Bladder microvascular endothelial cell (primary cell): ENCODE measurements at places on chromosomes 5 and 9. TPM values are rescaled to one million over a fixed set of nuclear protein-coding genes. Genes with fewer than 3 reads are reported as not detected.

Gene AQP3
- 0.57 and 1.3 TPM in 2 replicates for total RNA-seq

Gene AK8
- 0.06 and 0.16 TPM in 2 replicates for total RNA-seq

Gene TLX3
- not detected in 2 replicates for total RNA-seq

Gene ANKRD20A1
- 0.97 and 14.1 TPM in 2 replicates for total RNA-seq

Gene GPR150
- 0.06 TPM in 1 of 2 replicates, not detected in the other for total RNA-seq

Gene NFIB
- 70.6 and 216 TPM in 2 replicates for total RNA-seq

Gene NKD2
- total RNA-seq: 0.16 and 3.1 TPM in 2 replicates

Gene SPATA9
- not detected in 2 replicates for total RNA-seq
